Stimulated activated CD4-positive, alpha-beta T cell treated with anti-CD3 and anti-CD28 coated beads, Interleukin-1b, Interleukin-23, amount 100 ng/mL, for 4 hours (primary cell): ENCODE measurements at places on chromosomes 7 and 10.

DNA sequence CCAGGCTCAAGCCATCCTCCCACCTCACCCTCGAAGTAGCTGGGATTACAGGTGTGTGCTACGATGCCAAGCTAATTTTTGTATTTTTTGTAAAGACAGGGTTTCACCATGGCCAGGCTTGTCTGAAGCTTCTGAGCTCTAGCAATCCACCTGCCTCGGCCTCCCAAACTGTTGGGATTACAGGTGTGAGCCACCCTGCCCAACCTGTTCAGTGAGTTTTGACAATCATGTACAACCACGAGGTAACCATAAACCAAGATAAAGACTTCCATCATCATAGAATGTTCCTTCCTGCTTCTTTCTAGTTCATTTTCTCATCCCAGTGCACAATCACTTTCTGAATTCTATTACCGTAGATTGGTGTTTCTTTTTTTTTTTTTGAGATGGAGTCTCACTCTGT, 30.5 kb upstream of the MKRN1 start:
- DNase-seq = no peak

DNA sequence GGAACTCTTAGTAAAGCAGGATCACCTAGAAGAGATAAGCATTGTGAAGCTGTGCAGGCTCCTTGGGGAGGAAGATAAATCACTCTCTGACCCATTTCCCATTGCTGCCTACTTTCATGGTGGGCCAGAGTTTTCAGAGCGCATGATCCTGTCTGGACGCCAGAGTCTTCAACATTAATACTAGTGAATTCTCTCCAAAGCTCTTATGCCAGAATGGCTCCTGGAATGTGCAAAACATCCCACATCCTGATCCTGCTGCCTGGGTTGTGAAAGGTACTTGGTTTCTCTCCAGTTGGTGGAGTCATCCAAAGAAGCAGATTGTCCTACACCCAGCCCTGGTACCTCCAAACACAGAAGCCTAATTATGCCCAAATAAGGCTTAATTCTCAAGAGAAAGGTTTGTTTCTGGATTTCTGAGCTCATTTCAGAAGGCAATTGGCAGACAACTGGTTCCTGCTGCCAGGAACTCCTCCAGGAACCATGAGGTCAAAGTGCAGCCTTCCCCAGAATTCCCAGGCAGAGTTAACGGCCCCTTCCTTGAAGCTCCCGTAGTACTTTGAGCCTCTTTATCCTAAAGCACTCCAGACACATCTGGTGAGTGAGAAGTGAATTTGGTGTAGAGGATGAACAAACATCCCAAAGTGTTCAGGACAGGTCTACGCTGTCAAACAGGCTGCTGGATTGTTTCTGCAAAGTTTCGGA, 495.2 kb downstream of the PLXNA4 start:
- no peak for DNase-seq

- DNase-seq = no peak
These were observed 34.0 kb upstream of the SLC35B4 start for GRCh38 chr7:134350709-134351108.

DNA sequence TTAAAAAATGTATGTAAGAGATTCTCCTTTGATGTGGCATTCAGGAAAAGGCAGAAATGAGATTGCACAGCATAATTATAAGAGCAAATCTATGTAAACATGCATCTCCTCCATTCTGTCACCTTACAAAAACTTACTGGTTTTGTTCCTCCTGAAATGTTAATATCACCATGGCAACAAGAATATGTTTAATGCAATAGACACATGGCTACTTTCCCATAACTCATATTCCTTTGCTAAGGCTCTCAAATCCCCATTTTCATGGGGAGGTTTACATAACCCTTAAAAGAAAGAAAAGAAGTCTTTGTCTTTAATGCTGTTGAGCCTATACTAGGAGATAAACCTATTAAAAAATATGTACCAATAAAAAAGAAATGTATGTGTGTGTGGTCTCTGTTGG, 136.2 kb downstream of the ANK3 start:
- no peak for DNase-seq

GRCh38 chr7:81207801-81208200, 288.9 kb upstream of the SEMA3C start:
- no peak for DNase-seq

- no peak for DNase-seq
These were observed 18.9 kb downstream of the ANLN start for GRCh38 chr7:36408589-36408988.

- DNase-seq = no peak
These were observed 272.9 kb upstream of the ZWINT start for GRCh38 chr10:56633876-56634452.

- no peak for DNase-seq
These were observed 100.9 kb downstream of the FAS start for GRCh38 chr10:89091496-89091895.

DNA sequence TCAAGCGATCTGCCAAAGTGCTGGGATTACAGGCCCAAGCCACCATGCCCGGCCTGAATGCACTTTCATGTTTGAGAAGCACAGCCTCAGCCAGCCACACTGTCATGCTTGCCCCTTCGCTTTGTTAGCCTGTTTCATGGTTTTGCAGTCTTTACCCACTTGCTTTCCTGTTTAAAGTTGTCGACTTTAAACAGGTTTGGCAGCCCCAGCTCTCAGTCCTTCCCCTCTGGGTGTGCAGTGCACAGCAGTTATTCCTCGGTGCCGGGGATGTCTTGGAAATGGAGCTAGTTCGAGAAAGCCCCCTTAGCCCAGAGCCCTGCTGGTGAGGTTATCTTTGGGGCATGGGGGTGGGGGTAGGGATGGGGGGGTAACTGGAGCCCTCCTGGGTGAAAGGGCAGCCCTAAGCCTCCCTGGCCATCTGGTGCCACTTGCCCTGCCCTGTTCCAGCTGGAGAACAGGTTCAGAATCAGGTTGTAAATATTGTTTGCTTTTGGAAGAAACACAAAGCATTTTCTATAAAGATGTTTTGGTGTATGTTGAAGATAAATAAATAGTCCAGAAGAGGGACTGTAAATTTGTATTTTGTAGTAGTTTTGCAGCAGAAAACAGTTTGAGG, 14.8 kb downstream of the TSPAN14 start:
- DNase-seq = no peak

- no peak for DNase-seq
These were observed 52.2 kb downstream of the KMT2C start for GRCh38 chr7:152383341-152384234.

- no peak for DNase-seq
These were observed 81.4 kb upstream of the LAMB4 start for GRCh38 chr7:108211382-108212201.

DNA sequence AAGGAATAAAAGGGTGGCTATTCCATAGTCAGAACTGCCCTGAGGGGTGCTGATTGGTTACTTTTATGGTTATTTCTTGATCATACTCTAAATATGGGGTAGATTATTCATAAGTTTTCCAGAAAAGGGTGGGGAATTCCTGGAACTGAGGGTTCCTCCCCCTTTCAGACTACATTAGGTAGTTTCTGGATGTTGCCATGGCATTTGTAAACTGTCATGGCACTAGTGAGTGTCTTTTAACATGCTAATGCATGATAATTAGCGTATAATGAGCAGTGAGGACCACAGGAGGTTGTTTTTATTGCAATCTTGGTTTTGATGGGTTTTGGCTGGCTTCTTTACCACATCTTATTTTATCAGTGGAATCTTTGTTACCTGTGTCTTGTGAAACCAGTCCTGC, 26.5 kb upstream of the POT1 start:
- no peak for DNase-seq

GRCh38 chr10:110802551-110803238, 69.0 kb upstream of the PDCD4 start:
- no peak for DNase-seq

DNA sequence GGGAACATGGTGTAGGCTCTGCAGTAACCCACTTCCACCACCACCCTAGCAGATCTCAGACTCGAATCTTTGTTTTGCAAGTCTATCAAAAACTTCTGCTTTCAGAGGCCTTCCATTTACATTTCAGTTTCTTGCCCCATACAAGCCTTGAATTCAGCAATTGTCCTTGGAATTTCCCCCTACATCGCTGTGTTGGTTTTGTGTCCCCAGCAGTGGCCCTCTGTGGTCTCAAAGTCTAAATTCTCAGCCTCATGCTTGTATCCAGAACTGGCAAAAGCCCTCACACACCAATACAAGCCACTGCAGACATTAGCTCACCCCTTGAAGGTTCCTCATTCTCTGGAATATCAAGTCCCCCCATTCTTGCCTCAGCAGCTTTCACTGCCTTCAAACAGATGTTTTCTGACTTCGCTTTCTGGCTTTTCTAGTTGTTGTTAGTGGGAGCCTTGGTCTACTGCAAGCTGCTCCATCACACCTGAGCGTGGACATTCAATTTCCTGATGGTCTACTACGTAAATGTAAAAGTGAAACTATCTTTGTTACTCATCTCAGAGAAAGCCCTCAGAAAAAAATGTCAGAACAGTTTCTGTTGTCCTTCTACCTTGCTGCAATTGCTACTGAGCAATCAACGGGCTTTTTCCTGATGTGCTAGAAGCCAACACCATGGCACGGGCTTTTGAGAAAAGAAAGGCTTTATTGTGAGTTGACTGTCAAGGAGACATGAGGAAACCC, 1.8 kb upstream of the NUB1 start:
- DNase-seq = no peak

DNA sequence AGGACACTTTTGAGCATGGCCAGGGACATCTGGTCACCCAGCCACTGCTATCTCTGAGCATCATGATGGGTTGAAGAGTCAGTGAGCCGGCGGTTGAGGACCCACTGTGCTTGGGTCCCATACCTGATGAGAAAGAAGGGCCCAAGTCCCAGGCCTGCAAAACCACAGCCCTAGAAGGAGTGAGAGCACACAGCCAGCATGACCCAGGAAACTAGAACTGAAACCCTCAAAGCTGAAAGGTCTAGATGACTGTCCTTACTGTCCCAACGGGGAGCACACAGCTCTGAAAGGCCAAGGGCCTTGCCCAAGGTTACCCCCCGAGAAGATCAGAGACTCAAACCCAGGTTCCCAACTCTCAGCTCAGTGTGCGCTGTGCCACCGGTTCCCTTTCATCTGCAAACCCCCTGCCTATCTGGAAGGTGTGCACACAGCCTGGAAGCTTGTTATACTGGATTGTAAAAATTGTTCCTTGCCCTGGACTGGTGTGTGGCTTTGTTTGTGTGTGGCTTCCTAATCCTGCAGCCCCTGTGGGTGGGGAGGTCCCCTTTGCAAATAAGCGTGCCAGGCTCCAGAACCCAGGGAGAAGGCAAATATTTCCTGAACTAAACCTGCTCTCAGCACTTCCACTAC, 22.6 kb upstream of the PSAP start:
- DNase-seq = no peak
